ENCODE measurements at places on chromosomes 2 and 18. TPM values are rescaled to one million over a fixed set of nuclear protein-coding genes. Genes with fewer than 3 reads are reported as not detected.
A peak's percentile ranks its signal among the peaks of the same experiment; 100 is the strongest.

GRCh38 chr18:9708057-9708433 is at the start of gene RAB31:
RAB31 (plus strand) TSS chr18:9708301; CDS start chr18:9708406, 105 bp downstream.
- DNase-seq: peak; percentile 74

GRCh38 chr2:25286025-25286400 is 55.7 kb downstream of the DNMT3A start:
- DNase-seq: peak; percentile 44

DNA sequence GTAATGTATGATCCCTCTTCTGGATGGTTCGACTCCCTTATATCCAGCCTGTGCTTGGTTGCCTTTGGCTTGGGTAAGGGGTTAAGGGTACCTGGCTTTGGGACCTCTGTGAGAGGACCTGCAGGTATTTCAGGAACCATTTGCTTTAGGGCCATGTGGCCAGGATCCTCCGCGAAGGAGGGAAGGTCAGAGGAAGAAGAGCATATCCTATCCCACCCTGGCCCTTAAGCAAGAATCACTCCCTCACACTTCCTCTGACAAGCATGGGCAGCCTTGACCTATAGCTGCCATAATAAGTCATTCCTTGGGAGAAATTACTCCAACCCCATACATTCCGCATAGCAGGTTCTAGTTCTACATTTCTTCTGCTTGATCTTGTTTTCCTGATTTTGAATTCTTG is 59.1 kb upstream of the TXNDC2 start:
- DNase-seq: no peak

GRCh38 chr18:53254265-53254664 is 914.3 kb downstream of the DCC start:
- DNase-seq: no peak

GRCh38 chr2:111634050-111634794 is 249.8 kb downstream of the ANAPC1 start:
- DNase-seq: no peak

- DNase-seq: no peak
These were observed 11.7 kb upstream of the SIX3 start for GRCh38 chr2:44929735-44930273.

GRCh38 chr2:97707362-97708047 is 5.9 kb upstream of the ZAP70 start:
- DNase-seq: peak; percentile 62

GRCh38 chr2:39379643-39380524 is 57.2 kb downstream of the MAP4K3 start:
- DNase-seq: no peak

GRCh38 chr18:37361335-37362157 is 204.1 kb downstream of the CELF4 start:
- DNase-seq: no peak

- DNase-seq: no peak
These were observed 122.5 kb downstream of the KLHL29 start for GRCh38 chr2:23507267-23508065.

DNA sequence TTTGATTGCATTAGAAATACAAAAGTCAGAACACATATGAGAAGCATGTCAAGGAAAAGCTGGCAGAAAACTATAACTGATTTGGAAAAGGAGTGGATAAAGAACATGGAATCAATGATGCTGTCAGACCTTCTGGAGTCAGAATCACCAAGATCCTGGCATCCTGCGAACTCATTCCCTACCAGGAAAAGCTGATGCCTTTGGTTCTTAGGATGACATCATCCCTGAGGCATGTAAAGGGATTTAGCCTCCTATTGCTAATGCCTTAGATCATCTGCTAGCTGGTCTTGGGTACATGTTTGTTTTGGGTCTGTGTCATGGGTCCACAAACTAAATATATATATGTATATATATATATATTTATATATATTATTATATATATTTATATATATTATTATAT is 680.7 kb downstream of the EPHA4 start:
- no peak for DNase-seq

DNA sequence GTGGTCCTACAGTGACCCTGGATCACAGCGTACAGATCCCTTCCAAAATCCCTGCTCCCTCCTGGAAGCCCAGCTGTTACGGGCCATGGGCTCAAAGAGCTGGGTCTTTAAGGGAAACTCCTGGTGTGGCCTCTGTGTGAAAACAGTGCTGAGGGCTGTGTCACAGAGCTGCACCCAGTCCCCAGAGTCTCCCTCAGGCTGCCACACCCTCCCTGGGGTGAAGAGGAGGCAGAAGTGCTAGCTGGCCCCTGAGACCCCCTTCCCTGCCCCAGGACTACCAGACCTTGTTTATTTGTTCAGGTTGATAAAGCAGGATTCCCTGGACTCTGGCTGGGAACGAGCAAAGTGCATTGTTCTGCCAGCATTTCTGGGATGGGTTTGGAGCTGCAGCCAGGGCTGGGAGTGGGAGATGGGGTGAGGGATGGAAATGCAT is 7.7 kb downstream of the ATOH8 start:
- no peak for DNase-seq

GRCh38 chr2:175366815-175367214 is 185.3 kb upstream of the ATP5MC3 start:
- DNase-seq: peak; percentile 10

DNA sequence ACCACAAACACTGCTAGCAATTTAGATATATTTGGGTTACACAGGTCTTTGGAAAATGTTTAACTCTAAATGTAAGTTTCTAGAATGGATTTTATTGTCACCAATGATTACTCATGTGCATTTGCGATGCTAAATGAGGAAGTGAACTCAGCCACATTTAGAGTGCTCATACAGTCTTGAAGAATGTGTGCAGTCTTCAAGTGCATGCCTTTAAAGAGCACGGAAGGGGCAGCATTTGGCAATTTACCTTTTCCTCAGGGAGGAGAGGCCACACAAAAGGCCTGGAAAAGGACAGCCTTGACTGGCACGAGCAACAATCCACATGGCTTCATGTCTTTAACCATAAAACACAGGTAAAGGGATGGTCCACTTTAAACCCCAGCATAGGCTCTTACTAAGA is 78.5 kb upstream of the STK17B start:
- DNase-seq: peak; percentile 19

GRCh38 chr2:100064592-100065428 is 77.6 kb downstream of the AFF3 start:
- no peak for DNase-seq

DNA sequence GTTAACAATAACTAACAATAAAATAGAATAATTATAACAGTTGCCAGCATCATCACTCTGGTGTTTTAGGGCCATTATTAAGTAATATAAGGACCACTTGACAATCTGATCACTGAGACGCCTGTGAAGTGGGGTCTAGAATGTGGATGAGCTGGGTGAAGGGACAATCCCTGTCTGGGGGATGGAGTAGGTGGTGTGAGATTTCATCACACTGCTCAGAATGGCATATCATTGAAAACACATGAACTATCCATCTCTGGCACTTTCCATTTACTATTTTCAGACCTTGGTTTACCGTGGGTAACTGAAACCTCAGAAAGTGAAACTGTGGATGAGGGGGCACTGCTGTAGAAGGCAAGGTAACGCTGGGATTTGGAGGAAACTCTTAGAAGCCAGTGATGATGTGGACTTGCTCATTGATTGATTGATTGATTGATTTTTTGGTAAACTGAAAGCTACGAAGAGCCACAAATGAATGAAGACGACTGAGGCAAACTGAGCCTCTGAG is 204.4 kb upstream of the TWIST2 start:
- DNase-seq: no peak

GRCh38 chr2:196077821-196078220 is 9.2 kb upstream of the DNAH7 start:
- DNase-seq: peak; percentile 23

GRCh38 chr2:70685771-70686171 is 82.2 kb downstream of the ADD2 start:
- DNase-seq: no peak

GRCh38 chr18:52422985-52423601 is 83.1 kb downstream of the DCC start:
- DNase-seq: no peak

- DNase-seq: no peak
These were observed 161.1 kb downstream of the EN1 start for GRCh38 chr2:118686346-118686745.

DNA sequence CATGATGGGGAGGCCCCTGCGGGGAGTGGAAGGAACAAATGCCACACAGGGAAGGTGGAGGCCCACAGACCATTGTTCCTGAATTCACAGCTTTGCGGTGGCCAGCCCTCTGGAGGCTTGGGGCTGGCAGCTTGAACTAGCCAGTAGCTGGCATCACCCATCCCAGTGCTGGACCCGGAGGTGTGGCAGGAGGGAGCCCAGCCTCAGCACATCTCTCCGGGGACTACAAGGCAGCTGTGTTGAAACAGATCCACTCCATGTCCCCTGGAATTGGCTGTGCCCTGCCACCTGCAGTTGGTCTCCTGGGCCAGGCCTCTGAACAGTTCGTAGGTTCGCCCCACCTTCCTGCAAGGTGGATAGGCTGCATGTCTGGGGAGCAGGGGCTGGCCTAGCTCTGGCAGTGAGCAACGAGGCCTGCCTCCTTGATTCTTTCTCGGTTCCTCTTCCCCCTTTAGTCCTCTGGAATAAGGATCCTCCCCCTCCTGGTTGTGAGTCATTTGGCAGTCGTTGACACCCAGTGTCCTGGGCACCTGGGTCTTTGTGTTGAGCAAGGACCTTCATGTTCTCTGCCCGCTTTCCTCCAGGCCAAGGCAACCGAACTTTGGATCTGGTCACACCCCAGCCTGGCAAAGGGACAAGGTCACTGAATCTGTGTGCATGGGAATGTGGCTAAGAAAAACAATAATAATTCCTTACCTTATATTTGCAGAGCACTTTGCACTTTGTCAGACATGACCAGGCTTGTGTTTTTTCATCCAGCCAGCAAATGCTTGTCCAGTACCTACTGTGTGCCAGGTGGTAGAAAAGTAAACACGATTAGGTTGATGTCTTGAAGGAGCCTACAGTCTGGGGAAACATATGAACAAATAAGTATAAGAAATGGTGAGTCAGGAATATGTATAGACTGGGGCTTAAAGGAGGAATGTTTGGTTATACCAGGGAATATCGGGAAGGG is 55.0 kb upstream of the MCFD2 start:
- DNase-seq: peak; percentile 87

- DNase-seq: no peak
These were observed 45.9 kb downstream of the HS1BP3 start for GRCh38 chr2:20604951-20605381.

GRCh38 chr2:225041207-225041850 is 939 bp downstream of the DOCK10 start:
- peak; percentile 51 for DNase-seq

ZNF512 gene
- 33.3 TPM for total RNA-seq

TEKT4 gene
- total RNA-seq: not detected

METTL4 gene
- total RNA-seq: 14.0 TPM

CRACDL gene
- total RNA-seq: 21.3 TPM

LIMS3 gene
- total RNA-seq: 3.7 TPM

OTX1 gene
- not detected for total RNA-seq

CD28 gene
- 0.68 TPM for total RNA-seq

FBXO48 gene
- total RNA-seq: 2.6 TPM

ARMC9 gene
- 59.5 TPM for total RNA-seq

TTN gene
- total RNA-seq: 27.7 TPM

EMILIN1 gene
- 43.3 TPM for total RNA-seq

Data from transverse colon (tissue), 4 donors.